ENCODE measurements at places on chromosomes 13 and 19. TPM values are rescaled to one million over a fixed set of nuclear protein-coding genes. Genes with fewer than 3 reads are reported as not detected.

The GGN gene
- 0.27 TPM for total RNA-seq

DNA sequence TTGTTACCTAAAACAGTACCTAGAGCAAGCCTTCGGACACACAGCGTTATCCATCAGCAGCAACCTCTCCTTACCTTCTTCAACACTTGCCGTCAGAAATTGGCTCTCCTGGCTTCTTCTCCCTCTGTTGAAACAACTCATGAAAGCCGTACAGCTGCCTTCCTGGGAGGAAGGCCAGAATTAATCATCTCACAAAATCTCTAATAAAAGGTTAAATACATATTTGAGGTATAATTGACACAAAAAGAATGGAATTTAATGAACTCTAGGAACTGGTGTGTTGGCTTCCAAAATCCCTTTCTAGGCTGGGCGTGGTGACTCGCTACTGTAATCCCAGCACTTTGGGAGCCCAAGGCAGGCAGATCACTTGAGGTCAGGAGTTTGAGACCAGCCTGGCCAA is 37.3 kb upstream of the GTF2F2 start:
- no peak for DNase-seq

- DNase-seq, result no peak
These were observed 676 bp downstream of the CD320 start for GRCh38 chr19:8307400-8307964.

DNA sequence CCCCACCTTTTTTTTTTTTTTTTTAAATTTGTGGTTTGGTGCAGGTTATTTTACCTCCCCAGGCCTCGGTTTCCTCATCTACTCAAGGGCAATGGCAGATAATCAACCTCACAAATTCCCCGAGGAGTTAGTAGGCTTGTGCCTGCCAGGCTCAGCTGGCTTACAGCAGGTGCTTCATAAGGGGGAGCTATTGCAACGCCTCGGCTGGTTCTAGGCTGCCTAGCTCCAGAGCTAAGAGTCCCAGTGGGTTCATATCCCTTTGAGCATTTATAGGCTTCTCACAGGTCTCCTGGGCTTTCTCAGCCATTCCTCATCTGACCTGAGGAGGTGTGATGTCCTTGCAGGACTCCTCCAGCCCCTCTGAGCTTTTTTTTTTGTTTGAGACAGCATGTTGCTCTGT is 10.6 kb downstream of the BCKDHA start:
- no peak for DNase-seq

The KIR2DL4 gene
- not detected for total RNA-seq

GRCh38 chr13:41462427-41462826 is 5.1 kb downstream of the RGCC start:
- no peak for DNase-seq

- peak; percentile 61 for DNase-seq
These were observed 51.3 kb downstream of the WDR87 start for GRCh38 chr19:37855098-37855497.

- DNase-seq, result peak; percentile 63
These were observed 29.9 kb downstream of the EFNA2 start for GRCh38 chr19:1315470-1316166.

- DNase-seq, result no peak
These were observed 258.2 kb upstream of the STARD13 start for GRCh38 chr13:33543631-33544265.

DNA sequence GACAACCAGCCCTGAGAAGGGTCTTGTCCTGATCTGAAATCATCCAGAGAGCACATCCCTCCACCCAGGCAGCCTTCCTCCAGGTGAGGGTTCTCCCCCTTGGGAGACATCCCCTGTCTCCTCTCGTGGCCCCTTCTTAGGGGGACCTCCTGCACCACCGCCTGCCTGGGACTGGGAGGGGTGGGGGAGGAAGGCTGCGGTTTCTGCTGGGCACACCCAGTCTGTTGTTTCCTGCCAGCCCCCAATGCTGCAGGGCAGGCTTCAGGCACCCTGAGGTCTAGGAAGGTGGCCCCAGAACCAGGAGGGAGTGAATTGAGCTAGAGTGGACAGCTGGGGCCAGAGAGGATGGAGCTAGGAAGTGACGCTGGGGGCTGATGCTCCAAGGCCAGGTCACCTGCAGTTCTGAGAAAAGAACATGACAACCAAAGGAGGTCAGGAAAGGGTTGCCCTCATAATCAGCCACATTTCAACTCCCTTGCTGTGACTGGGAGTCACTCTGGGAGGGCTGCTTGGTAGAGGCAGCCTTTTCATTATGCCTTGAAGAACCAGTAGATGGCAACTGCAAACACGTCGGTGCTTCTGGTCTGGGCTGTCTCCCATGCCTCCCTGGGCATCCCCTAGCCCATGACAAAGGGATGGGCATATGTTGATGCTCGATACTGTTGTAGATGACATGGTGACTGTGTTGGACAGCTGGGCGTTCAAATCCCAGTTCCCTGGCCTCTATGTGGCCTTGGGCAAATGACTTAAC is 1.4 kb downstream of the ARHGEF18 start:
- DNase-seq, result no peak

DNA sequence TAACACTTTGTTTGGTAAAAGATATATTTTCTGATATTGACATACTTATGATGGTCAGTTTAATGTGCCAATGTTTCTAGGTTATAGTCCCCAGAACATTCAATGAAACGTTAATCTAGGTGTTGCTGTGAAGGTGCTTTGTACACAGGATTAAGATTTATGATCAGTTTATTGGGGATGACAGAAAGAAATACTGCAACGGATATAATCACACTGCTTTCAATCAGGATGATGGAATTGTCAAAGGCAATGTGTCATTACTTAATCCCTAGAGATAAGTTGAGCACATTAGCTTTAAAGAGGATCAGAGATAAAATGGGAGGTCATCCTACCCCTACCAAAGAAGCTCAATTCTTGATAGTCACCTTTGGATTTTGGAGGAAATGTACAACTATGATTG is 12.4 kb upstream of the SIGLEC12 start:
- no peak for DNase-seq

DNA sequence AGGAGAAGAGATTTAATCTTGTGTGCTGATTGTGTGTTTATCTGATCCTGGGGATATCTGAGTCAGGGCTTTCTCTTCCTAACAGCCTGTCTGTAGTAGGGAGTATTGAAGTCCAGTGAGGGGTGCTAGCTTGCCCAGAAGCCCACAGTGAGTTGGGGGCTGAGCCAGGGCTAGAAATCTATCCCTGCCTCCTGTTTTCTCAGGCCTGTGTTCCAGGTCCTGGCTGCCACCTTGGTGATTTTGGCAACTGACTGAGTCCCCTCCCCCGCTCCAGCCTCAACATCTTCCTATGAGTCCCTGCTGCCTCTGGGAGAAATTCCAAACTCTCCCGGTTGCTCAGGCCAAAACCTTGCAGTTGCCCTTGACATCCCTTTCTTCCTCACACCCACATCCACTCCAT is 7.7 kb upstream of the NOVA2 start:
- no peak for DNase-seq

DNA sequence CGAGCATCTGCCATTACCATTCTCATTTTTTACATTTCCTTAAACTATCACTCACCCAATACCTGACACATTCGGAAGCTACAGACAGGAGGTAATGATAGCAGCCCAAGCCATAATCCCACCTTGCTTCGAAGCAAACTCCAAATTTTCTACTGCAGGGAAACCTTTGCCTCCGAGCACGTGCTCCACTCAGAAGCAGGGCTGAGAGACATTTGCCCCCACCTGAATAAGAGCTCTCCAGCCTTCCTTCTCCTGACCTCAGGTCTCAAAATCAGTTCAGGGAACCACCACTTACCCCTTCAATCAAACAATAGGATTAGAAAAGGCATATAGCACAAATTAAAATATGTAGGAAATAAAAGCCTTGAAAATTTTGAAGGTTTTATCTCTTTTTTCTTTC is 2.3 kb upstream of the DACH1 start:
- DNase-seq, result no peak

GRCh38 chr19:8042900-8043299 is 9.7 kb upstream of the CCL25 start:
- DNase-seq, result no peak

- DNase-seq, result peak; percentile 98
These were observed at the start of gene ZSCAN18 for GRCh38 chr19:58097781-58098681. Gene ZSCAN18 (minus strand): TSS chr19:58098231. CDS start chr19:58090267, 7,964 bp downstream.

DNA sequence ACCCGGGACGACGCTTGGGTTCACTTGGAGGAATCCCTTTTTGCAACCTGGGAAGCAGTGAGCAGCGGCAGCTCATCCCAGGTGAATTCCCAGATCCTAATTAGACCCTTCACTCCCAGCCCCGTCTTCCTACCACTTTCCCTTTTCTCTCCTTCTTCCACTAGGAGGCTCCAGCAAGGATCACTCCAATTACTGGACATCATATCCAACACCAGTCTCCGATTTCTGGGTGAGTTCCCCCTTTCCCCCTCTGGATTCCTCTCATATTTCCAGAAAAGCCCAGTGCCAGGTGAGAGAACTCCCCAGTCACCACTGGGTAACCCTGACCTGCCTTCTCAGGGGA is 17.1 kb upstream of the ZSCAN4 start:
- DNase-seq, result no peak

GRCh38 chr13:107020393-107020792 is 452.5 kb upstream of the ARGLU1 start:
- no peak for DNase-seq

The CADM4 gene
- 8.0 TPM for total RNA-seq

- no peak for DNase-seq
These were observed 130.9 kb downstream of the ZDHHC20 start for GRCh38 chr13:21328201-21328600.

- no peak for DNase-seq
These were observed 4.1 kb downstream of the SOX21 start for GRCh38 chr13:94708031-94708859.

- no peak for DNase-seq
These were observed 333.2 kb downstream of the MYO16 start for GRCh38 chr13:108962654-108963053.

GRCh38 chr19:38891771-38892170 is 7.6 kb downstream of the SIRT2 start:
- DNase-seq, result no peak

GRCh38 chr13:50892210-50892944 is 17.2 kb upstream of the RNASEH2B start:
- DNase-seq, result no peak

- DNase-seq, result peak; percentile 74
These were observed at the start of gene ARHGAP45 for GRCh38 chr19:1066748-1067340. Gene ARHGAP45 (plus strand): TSS chr19:1067167. CDS start chr19:1067406, 239 bp downstream.

The LSR gene
- total RNA-seq, result 4.5 TPM

DNA sequence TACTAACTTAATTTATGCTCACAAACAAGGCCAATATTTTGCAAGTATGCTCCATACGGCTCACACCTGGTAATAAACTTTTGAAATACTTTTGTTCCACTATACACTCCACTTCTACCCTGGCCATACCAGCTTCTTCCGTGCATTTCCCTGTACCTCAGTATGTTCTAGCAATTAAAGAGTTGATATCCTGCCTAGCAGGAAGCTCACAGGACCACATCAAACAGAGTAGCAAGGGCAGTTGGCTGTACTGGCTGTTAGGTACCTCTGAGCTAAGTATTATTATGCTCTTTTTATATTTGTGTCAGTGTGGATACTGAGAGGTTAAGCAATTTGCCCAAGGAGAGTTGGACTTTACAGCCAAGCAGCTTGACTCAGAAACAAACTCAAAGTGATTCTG is 257.7 kb downstream of the SLITRK6 start:
- no peak for DNase-seq

GRCh38 chr13:40600149-40600751 is 66.2 kb downstream of the FOXO1 start:
- no peak for DNase-seq

- DNase-seq, result peak; percentile 83
These were observed 17.9 kb upstream of the ZNF175 start for GRCh38 chr19:51552996-51553725.

The KLK3 gene
- not detected for total RNA-seq

The CRLF1 gene
- total RNA-seq, result 20.6 TPM
